ENCODE measurements at places on chromosomes 2 and 18. TPM values are rescaled to one million over a fixed set of nuclear protein-coding genes. Genes with fewer than 3 reads are reported as not detected.

GRCh38 chr2:202006301-202006700 lies 27.4 kb upstream of the FZD7 start:
- DNase-seq = no peak

DNA sequence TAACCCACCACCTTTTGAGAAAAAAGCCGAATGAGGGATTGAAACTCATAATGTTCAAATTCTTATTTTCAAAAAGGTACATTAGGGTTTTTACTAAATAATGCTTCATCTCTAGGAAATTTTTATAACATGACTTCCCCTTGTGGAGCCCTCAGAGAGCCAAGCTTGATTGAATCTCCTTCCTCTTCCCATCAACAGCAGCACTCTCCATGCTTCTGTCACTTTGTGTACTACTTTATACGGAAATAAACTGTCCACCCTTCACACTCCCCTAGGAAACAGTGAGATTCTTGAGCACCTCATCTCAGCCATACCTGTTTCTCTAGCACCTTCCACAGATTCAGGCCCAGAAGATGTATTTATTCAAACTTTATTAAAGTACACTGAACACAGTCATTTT lies 51.8 kb downstream of the TFPI start:
- no peak for DNase-seq

- DNase-seq = no peak
Observed at GRCh38 chr2:191631754-191632153, 46.2 kb upstream of the NABP1 start.

DNA sequence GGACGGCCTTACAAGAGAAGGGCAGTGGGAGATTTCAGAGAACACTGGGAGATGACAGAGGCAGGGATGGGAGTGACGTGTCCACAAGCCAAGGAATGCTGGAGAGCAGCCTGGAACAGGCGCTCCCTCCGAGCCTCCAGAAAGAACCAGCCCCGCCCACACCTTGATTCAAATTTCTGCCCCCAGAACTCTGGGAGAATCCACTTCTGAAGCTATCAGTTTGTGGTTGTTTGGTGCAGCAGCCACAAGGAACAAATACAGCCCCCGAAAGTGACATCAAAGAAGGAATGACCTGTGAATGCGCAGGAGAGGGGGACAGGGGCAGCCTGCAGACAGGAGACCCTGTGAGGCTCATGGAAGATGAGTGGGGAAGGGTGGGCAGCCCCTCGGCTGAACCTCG lies 67.3 kb downstream of the TWIST2 start:
- no peak for DNase-seq

DNA sequence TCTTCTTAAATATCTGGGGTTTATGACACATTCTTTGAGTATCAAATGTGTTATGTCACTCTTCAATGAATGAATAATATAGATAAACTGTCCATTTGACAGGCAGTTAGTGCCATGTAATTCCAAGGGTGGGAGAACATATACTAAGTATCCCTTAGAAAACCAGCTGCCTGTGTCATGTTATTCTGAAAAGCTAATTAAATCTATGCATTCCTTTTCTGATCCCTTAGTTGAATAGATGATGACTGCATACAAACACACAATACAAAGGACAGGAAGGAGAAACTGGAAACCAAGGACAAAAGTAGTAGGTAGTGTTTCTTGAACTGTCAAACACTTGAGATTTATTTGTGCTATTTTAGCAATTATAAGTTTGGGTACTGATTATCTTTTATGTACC lies 8.3 kb downstream of the ARHGAP28 start:
- DNase-seq = no peak

- DNase-seq = no peak
Observed at GRCh38 chr2:28318462-28319117, 74.1 kb upstream of the FOSL2 start.

GRCh38 chr2:45670646-45671045 lies 19.2 kb downstream of the PRKCE start:
- no peak for DNase-seq

DNA sequence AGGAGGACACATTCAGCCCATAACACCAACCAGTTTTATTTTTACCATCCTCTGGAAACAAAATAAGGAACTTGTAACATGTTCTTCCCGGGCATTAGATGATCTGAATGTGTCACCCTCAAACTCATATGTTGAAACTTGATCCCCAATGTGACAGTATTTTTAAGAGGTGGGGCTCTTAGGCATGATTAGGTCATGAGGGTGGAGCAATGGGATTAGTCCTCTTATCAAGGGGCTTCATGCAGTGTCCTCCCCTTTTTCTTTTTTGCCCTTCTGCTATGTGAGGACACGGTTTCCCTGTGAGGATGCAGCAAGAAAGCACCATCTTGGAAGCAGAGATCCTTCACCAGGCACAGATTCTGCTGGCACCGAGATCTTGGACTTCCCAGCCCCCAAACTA lies 401.5 kb upstream of the TRIB2 start:
- DNase-seq = no peak

Gene SULT1C4
- total RNA-seq = not detected

Gene RGPD5
- 11.1 TPM for total RNA-seq

Gene CD8B2
- not detected for total RNA-seq

Measured in LHCN-M2 (cell line).